ENCODE measurements at places on chromosomes 6 and 20.
A peak's percentile ranks its signal among the peaks of the same experiment; 100 is the strongest.

DNA sequence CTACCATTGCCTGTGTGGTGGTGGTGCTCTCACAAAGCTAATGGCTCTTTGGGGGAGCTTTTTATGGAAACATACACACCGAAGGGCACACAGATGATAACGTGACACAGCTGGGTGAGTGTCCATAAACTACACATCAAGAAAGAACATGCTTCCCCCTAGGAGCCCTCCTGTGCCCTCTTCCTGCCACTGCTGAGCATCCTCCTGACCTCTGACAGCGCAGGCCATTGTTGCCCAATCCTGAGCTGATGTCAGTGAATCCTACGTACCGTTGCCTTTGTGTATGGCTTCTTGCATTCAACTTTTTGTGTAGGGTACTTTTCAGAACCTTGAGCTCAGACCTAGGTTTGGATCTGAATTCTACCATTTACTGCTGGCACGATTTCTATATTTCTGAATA lies 65.8 kb upstream of the SLC22A1 start:
- no peak for DNase-seq

- no peak for DNase-seq
Observed at GRCh38 chr20:18093388-18093787, 35.7 kb upstream of the OVOL2 start.

GRCh38 chr20:740162-740561 lies 28.1 kb downstream of the SLC52A3 start:
- no peak for DNase-seq

DNA sequence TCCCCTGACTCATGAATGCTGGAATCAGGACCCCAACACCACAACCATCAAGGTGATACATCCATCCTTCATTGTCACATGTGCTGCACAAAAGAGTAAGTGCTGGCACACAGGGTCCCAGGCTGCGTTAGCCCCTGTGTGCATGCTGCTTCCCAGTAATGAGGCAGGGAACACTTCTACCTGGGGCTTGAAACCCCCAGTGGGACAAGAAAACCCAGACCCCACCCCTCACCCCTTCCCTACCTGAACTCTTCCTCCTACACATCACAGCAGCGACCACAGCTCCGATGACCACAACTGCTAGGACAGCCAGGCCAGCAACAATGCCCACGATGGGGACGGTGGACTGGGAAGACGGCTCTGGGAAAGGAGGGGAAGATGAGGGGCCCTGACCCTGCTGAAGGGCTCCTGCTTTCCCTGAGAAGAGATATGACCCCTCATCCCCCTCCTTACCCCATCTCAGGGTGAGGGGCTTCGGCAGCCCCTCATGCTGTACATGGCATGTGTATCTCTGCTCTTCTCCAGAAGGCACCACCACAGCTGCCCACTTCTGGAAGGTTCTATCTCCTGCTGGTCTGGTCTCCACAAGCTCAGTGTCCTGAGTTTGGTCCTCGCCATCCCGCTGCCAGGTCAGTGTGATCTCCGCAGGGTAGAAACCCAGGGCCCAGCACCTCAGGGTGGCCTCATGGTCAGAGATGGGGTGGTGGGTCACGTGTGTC lies 2.0 kb downstream of the HLA-B start:
- no peak for DNase-seq

DNA sequence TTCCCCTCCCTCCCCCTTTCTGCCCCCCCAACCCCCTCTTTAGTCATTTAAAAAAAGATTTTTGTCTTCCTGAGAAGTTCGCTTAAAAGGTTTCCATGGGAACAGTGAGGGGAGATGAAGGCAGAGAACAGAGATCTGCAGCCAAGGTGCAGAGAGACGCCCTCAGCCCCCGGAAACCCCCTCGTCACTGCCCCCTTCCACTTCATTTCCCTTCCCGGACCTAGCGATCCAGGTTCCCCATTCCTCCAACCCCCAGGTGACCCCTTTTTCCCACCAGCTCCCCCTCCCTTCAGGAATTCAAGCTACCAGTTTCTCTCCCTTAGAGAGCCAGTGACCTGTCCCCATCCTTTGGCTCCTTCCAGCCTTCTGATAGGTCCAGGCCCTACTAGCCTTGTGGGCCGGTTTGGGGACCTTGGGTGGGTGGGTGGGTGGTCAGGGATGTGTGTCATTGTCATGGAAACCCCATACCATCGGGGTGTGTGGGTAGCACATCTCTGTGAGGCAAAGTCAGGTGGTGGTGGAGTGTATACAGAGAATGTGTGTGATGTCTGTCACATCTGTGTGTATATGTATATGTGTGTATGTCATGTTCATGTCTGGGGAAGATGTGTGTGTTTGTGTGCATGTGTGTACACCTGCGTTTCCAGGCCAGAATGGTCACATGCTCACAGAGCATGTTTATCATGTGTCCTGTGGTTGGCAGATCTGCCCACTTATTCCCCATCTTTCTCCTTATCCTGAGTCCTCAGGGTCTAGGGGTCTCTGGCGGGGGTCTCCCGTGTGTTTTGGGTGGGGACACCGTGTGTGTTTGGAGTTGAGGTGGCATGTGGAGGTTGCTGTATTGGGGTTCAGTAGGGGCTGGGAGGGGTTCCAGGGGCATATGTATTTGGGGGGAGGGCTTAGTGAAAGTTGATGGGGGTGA lies 7.0 kb downstream of the SYNGAP1 start:
- DNase-seq: no peak

- DNase-seq: peak; percentile 93
Observed at GRCh38 chr6:47484616-47485015, 7.0 kb downstream of the CD2AP start.

- peak; percentile 60 for DNase-seq
Observed at GRCh38 chr6:27176523-27177484, 70.7 kb upstream of the PRSS16 start.

DNA sequence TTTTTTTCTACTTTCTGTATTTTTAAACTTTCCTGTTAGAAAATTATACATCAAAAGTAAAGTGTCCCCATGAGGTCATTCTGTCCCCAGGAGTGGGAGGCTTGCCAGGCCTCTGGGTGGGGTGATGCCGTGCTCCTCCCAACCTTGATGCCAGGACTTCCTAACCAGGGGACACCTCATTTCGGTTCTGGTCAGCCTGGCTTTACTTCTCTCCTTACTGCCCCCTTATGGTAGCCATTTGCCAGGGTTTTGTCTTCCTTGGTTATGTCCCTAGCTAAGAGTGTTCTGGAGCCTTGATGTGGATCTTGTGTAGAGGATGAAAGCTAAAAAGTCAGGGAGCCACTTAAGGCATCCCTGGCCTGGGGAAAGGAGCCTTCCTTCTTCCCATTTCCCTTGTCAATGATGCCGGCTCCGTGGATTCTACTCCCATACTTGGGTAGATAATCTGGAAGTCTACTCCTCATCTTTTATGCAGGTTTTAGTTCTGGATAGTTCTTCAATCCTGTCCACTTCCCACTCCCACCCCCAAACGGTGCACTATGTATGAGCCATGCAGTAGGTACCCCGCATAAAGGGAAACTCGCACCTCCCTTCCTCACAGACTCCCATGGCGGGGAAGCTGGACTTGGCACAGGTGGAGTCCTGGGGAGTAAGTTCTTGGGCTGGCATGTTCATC lies 164.1 kb upstream of the SALL4 start:
- peak; percentile 73 for DNase-seq

GRCh38 chr6:143034689-143035334 lies 25.9 kb upstream of the AIG1 start:
- no peak for DNase-seq

GRCh38 chr20:14879020-14879697 lies 541.7 kb upstream of the FLRT3 start:
- peak; percentile 25 for DNase-seq

GRCh38 chr6:27065183-27065582 lies 182.3 kb upstream of the PRSS16 start:
- DNase-seq: no peak

- DNase-seq: peak; percentile 57
Observed at GRCh38 chr6:134683783-134684422, 266.0 kb downstream of the ALDH8A1 start.

DNA sequence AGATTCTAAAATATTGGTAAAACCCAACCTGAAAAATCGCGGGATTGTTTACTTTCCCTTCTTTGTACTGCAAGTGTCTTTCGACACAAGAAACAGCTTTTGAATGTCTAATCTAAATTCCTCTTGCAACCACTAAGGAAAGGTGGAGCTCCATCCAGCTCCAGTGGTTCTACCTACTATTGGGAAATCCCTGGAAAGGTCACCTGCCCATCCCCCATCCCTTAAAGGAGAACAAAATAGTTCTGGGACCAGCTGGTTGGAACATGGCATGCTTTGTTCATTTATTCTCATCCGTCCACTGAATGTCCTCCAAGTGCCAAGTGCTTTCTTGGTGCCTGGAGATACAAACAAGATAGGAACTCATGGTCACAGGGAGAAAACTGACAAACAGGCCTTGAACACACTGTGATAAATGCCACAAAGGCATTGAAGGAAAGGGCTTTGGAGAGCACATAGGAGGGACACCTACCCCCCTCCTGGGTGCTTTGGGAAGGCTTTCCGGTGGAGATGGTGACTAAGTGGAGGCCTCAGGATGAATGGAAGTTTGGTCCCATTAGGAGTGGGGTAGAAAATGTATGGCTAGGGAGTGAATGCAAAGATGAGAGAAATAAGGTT lies 2.3 kb upstream of the CITED2 start:
- peak; percentile 66 for DNase-seq

DNA sequence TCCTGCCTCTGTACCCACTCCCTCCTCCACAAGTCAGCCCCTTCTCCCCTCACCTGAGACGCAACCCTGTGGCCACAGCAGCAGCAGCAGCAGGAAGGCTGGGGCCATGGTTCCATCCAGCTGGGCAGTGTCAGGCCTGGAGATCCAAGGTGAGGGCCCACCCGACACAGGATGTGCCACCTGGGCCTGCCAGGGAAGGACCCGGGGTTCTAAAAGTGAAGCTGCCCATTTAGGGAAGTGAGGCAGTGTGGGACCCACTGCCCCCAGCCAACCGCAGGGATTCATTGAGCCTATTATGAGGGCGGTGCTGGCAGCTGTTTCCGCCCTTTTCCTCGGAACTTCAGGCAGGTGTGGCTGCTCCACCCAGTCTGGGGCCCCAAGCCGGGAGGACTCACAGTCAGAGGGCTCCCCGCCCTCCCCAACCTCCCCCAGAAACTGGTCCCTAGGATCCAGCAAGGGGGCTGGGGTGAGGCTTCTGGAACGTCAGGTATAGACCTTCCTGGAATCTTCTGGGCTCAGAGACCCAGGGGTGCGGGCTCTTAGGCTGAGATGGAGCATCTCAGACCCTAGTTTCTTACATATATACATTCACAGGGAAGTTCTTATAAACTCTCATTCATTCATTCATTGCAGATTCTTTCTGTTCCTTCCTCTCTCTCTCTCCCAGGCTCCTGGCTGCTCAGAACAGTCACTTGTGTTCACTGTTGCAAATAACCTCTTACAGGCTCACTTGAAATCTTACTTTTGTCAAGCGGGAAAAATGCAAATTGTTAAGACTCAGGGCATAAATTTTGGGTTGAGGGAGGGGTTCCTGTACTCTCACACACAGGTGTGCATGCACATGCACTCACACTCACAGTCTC lies at the start of gene TREML2:
TSS of gene TREML2 (minus strand) at position 249 of the 863 bp plus-strand sequence. CDS start at position 108, 141 bp downstream.
- no peak for DNase-seq

DNA sequence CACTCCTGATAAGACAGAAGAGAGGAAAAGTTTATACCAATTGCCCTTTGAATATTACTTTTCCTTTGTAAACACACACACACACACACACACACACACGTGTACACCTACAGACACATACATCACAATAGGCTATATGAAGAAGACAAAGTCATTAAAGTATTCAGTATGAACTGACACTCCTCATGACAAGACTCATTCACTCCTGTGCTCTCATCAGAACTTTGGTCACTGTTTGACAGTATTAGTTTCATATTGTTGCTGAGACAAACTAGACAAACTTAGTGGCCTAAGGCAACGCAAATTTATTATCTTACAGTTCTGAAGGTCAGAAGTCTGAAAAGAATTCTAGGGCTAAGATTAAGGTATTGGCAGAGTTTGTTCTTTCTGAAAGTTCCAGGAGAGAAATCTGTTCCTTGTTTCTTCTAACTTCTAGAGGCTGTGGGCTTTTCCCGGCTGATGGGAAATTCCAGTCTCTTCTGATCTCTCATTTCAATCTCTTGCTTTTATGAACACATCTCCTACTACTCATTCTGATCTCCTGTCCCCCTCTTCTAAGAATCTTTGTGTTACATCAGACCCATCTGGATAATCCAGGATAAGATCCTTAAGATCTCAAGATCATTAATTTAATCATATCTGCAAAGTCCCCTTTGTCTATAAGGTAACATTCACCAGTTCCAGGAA lies 171.3 kb downstream of the HACE1 start:
- no peak for DNase-seq

DNA sequence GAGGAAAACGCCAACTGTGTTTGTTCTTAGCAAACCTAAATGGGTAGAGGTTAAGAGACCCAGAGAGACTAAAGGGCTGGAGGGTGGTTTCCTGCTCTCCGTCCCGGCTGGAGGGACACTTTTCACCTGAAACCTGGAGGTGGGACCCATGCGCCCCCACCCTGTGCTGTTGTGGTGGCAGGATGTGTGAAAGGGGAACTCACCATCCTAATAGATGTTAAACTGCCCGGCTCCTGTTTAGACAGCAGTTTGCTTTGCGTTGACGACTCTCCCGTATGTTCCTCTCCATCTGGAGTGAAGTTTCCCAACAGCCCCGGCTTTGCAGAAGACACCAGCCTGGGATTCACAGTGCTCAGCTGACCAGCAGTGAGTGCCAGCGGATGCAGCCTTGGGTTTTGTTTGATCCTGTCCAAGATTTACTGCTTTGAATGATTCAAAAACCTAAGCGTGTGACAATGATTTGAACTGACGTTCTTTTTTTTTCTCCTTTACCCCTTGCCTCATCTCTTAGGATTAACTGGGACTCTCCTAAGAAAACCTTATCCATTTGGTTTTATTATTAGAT lies 66.0 kb downstream of the CDH4 start:
- DNase-seq: no peak

DNA sequence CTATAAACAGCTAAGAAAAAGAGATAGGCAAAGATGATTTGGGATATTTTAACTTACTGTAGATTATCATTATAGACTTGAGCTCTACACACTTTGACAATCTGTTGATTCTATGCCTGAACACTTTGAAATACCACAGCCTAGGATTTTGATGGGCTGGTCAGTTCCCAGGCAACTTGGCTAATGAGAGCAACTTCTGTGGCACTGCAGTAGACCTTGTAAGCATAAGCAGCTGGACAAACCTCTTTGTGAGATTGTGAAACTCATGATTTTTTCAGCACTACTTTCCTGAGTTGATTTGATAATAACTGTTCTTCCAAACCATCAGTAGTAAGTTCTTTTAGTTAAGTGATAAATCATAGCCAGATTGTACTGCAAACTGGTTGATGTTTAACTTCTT lies 27.1 kb upstream of the ELOVL5 start:
- DNase-seq: no peak

DNA sequence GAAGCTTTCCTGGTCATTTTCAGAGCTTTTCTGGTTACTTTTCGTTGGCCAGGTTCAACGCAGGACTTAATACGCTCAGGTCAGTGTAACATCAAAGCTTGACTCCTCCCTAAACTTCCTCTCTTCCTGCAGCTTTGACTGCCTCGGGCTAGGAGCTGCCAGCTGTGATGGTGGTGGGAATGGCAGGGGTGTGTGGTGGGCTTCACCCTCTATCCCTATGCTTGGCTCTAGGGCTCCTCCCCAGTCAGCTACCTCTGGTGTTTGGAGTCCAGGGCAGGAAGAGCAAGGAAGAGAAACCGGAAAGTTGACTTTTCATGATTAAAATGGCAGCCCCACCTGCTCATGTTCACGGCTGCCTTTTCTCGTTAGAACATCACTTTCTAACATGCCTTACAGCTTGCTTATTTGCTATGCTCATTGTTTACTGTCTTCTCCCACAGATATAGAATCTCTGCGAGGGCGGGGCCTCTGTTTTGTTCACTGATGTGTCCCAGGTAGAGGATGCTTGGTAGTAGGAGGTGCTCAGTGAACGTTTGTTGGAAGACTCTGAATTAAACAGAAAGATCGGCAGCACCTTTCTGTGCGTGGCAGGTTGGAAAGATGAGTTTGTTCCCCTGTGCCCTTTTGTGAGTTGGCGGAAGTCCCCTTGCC lies 16.1 kb upstream of the PPP1R14C start:
- DNase-seq: no peak

Measured in EL (cell line).